Activated CD4-positive, alpha-beta T cell treated with anti-CD3 and anti-CD28 coated beads, Interleukin-2, amount 50 U/mL, for 16 hours (primary cell): ENCODE measurements at places on chromosomes 2 and 18.

GRCh38 chr18:46413684-46414083 lies 243.3 kb downstream of the LOXHD1 start:
- no peak for DNase-seq

DNA sequence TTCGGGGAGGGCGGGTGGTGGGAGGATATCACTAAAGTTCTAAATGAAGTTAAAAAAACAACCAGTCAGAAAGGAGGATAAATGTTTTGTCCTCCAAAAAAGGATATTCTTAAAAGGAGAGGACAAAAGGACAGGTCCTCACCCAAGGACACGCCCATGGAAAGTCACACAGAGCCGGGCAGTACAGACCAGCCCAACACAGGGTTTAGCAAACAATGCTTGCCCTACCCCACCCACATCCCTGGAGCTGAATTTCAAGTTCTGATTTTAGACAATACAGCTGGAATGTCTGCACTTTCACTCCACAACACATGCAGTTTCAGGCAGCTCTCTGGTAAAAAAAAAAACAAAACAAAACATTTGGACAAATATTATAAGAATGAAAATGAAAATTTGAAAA lies 67.9 kb downstream of the SLC9A4 start:
- DNase-seq: no peak

GRCh38 chr2:1862608-1863280 lies 118.4 kb upstream of the PXDN start:
- no peak for DNase-seq

DNA sequence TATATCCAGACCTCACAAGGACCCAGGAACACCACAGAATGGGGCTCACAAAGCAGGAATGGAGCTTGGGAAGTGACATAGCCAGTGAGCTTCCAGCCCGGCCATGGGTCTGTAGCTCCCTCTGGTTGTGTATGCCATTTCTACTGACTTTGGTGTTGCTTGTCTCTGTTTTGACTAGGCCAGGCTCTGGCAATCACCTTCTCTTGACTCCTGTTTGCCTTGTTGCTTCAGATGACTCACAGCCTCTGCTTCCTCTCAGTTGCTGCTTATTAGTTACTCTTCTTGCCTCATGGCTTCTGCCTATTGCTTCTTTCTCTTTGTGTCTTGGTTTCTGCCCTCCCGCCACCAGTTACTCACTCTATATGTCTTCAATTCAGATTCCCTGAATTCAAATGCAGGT lies 15.8 kb upstream of the IER3IP1 start:
- no peak for DNase-seq

DNA sequence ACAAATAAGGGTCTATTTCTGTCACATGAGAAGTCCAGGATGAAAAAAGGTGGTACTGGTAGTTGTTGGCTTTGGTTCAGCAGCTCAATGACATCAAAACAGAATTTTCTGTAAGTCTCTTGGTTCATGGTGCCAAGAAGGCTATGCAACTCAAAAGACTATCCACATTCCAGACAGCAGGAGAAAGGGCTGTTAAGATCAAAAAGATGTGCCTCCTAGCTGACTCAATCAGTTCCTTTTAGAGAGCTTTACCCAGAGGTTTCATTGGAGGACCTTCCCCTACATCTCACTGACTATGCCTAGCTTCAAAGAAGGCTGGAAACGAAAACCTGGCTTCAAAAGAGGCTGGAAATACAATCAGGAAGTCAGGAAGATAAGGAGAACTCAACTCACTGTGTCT lies 98.0 kb downstream of the DYM start:
- DNase-seq: no peak

DNA sequence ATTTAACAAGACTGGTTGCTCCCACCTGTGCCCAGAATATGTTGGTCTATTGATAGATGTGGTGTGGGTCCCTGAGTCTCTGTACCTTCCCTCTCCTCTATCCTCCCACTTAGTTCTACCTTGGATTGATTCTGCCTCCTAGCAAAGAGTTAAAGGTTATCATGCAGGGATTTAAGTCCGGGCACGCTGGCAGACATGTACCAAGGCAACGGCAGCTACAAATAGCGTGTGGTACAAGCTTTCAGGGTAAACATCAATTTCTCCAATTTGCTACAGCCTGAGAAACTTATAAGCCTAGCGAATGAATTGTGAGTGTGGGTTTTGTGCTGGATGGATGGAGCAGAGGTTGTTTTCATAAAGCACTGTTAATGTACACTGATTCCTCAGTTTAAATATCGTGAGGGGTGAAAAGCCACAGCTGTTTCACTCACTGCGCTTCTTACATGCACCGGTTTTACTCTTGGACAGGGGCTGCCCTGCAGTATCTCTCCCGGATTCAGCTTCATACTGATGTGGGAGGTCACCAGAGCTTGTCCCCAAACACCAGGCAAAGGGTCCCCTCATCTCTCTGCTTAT lies 289.8 kb downstream of the ICOS start:
- no peak for DNase-seq

- no peak for DNase-seq
Observed at GRCh38 chr2:102002228-102002627, 10.5 kb downstream of the IL1R2 start.

DNA sequence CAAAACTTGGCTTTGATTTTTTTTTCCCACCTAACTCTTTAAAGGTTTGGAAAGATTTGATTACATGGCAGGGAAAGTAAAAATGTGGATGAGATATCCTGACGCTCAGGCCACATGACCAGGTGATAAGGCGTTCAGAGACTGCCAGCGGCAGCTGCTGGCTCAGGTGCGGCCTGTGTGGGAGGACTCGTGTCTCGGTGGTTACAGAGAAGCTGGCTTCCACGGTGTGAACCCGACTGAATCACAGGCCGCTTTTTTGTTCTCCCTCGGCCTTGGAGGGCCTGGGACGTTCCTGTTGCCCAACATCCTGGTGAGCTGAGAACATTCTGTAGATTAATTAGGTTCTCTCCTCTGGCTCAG lies 124.2 kb upstream of the ZNF516 start:
- DNase-seq: no peak

DNA sequence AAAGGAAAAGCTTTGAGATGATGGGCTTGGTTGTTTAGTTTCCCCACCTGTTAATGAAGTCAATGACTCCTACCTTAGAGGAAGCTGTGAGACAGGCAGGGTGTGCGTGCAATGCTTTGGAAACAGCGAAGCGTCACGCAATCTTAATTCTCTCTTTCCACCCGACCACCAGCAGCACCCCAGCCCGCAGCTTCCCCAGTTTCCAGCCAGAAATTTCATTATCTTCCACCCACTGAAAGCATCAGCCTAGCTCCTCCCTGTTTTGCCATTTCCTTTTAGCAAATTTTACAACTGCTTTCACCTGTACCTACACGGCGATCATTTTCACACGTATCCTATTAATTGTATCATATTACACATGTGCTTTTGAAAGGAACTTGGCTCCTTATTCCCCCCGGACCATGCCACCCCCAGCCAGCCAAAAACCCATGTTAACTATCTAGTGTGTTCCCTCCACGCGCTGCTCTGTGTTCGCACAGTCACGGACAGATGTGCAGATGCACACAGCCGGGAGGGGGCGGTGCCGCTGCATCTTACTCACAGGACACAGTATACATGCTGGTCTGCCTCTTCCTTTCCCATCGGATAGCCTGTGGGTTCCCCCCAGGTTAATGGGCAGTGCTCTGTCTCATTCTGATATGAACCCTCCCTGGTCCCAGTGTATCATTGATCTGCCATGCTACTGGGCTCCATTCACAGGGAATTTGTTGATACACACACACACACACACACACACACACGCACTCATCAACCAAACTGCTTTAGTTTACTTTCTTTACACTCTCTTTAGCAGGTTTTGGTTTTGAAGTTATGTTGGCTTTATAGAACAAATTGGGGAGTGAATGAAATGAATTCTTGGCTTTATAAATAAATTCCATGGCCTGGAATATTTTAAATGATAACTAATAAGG lies 22.4 kb downstream of the CYP27C1 start:
- peak; percentile 56 for DNase-seq

DNA sequence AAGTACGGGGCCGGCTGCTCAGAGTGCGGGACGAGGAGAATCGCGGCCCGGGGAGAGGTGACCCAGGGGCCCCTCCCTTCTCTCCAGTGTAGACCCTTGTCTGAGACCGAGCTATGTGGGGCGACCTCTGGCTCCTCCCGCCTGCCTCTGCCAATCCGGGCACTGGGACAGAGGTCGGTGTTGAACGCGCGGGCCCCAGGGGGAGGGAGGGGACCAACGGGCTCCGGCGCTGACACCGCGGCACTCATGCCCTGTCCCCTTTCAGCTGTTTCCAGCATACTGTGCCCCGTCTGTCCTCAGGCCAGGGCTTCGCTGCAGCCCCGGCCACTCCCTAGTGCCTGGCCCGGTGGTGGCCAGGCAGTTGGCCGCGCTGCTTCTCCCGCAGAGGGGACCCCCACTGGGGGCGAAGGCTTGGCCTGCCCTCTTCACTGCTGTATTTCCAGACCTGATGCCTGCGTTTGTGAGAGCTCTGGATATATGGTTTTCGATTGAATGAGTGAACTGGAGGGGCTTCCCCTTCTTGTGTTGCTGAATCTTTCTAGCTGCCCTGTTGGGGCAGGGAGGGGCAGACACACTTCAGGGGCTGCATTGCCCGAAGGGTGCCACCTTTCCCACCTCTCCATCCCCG lies 809 bp downstream of the DBI start:
- peak; percentile 62 for DNase-seq

GRCh38 chr2:102453501-102453900 lies 19.5 kb upstream of the SLC9A4 start:
- no peak for DNase-seq

DNA sequence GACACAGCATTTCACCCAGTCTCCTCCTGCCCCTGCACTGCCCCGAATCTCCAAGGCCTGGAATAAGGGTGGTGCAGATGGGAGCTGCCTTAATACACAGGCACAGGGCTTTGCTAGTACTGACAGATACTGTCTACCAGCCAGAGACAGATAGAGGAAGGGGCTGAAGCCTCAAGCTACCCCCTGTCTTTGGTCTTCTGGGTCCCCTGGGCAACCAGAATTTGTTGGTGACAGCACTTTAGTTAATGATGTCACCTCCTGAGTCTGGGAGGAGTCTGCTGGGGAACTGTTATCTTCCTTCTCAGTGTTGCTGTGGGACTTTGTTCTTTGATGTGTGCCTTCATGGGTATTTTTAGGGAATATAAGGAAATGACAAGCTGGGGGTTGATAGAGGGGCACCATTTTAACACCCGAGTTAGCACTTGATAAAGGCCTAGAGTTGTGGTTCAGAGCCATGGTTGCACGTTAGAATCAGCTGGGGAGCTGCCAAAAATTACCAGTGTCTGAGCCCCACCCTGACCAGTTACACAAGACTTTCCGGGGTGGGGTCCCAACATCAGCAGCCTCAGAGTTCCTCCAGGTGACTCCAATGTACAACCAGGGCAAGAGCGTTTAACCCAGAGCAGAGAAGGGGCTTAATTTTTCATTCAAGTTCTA lies 136.8 kb downstream of the SMAD7 start:
- DNase-seq: peak; percentile 21

GRCh38 chr18:74399091-74399887 lies 57.8 kb downstream of the DIPK1C start:
- DNase-seq: no peak

GRCh38 chr2:162731917-162732804 lies 106.4 kb downstream of the KCNH7 start:
- peak; percentile 14 for DNase-seq

- no peak for DNase-seq
Observed at GRCh38 chr2:85213901-85214512, 80.8 kb downstream of the TCF7L1 start.
